ENCODE measurements at places on chromosomes 2 and 18.
A peak's percentile ranks its signal among the peaks of the same experiment; 100 is the strongest.

- no peak for DNase-seq
These were observed 5.0 kb upstream of the TET3 start for GRCh38 chr2:73979686-73980085.

GRCh38 chr2:223696719-223697118 lies 94.6 kb upstream of the SCG2 start:
- DNase-seq = peak; percentile 6

GRCh38 chr2:148508878-148509287 lies 135.7 kb upstream of the EPC2 start:
- no peak for DNase-seq

DNA sequence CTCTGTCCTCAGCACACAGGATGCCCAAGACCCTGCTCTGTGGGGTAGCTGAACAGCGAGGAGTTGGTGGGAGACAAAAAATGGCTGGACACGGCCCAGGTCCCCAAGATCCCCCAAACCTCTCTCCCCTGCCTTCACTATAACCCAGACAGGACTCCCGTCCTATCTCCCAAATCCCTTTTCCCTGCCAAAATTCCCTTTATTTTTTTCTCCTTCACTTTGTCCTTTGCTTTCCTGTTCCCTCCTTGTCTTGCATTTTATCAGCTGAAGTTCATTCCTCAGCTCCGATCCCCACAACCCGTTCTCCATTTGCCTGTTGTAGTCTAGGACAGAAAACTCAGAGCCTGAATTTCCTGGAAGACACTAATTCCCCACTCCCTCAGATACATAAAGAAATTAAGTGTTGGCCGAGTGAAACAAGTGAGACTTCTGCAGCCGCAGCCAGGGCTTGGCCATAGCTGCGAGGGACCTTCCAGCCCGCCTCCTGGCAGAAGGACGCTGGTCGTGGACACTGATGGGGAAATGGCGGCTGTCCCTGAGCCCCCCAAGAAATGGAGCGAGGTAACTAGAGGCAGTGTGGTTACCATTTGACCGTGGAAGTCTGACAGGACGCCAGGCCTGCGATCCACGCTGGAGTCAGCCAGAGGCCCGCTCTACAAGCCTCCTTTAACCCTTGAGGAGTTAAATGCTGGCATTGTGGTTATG lies 173.6 kb downstream of the BCL2 start:
- DNase-seq = no peak

- DNase-seq = peak; percentile 25
These were observed 12.8 kb upstream of the IHH start for GRCh38 chr2:219073413-219074129.

- DNase-seq = no peak
These were observed 92.2 kb upstream of the SETBP1 start for GRCh38 chr18:44588508-44588907.

Measured in NCI-H1436 (cell line).